ENCODE measurements at places on chromosomes 12 and 14.

GRCh38 chr12:464484-465267, 4.9 kb downstream of the B4GALNT3 start:
- DNase-seq = no peak

- peak; percentile 43 for DNase-seq
Observed at GRCh38 chr14:94132285-94132887, 3.0 kb upstream of the IFI27L2 start.

- DNase-seq = no peak
Observed at GRCh38 chr12:53617700-53618099, 8.5 kb downstream of the ATF7 start.

DNA sequence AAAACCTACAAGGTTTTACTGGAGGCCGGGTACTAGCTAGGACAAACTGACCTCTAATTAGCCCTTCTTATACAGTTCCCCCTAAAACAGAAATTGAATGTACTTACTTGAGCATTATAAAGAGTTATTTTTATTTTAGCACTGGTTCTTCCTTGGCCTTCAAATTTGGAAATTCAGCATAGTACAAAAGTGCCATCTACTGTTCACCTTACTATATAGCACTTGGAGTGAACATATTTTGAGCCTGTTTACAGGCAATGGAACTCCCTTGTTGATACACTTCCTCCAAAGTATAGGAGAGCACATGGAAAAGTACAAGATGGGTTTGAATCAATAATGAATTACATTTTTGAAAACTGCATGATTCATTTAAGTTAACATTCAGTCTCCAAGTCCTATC, 3.9 kb upstream of the POC1B start:
- DNase-seq = no peak

- no peak for DNase-seq
Observed at GRCh38 chr12:75488553-75488952, 8.0 kb downstream of the GLIPR1 start.

GRCh38 chr14:99563749-99564129, 40.3 kb downstream of the CCDC85C start:
- no peak for DNase-seq

DNA sequence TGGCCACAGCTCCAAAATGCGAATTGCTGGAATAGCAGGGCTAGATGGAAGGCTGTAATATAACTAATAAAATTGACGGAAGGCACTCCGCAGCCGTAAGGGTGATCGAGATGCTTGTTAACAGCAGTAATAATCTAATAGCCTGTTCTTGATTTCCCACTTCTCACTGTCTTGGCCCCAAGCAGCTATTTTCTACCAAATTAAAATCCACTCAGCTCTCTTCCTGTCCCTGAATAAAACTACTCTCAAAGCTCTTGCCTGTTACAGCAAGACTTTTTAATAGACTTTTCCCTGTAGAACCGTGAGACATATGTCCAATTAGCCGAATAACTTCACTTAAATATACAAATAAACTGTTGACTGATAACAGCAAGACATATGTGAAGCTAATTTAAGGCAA, 38.0 kb downstream of the ADCK1 start:
- no peak for DNase-seq

- no peak for DNase-seq
Observed at GRCh38 chr12:130413909-130414308, 76.2 kb downstream of the PIWIL1 start.

GRCh38 chr12:31897781-31898503, 61.3 kb upstream of the RESF1 start:
- DNase-seq = no peak

DNA sequence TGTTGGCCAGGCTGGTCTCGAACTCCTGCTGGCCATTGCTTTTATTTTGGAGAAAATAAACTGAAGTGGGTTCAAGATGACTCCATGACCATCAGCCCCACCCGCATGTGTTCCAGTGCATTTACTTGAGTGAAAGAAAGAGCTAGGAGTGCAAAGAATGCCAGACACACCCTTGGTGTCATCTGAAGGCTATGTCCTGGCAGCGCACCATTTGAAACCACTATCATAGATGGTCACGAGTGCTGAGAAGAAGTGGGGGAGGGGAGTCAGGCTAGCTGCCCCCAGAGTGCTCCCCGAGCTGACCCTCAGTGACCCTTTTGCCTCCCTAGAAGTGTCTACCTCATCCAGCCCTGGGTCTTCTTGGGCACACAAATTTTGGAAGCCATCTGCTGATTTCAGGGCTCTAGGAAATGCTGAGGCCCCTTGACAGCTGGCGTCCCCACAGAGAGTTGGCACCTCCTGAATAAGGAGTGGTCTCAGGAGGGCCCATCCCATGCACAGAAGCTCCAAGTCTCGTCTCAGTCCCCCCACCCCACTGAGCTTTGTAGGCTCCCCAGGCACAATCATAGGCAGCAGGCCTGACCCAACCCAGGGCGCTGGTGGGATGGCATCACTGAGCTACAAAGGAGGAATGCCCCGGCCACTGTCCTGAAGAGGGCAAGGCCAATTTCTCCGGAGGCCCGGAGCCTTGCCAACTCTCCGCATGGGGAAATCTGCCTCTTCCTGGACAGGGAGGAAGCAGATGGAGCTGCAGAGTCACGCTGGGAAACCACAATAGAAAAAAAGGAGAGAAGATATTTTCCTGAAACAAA, 28.0 kb downstream of the PXN start:
- no peak for DNase-seq

All from CMK (cell line).